ENCODE measurements at places on chromosomes 1 and 21. TPM values are rescaled to one million over a fixed set of nuclear protein-coding genes. Genes with fewer than 3 reads are reported as not detected.

DNA sequence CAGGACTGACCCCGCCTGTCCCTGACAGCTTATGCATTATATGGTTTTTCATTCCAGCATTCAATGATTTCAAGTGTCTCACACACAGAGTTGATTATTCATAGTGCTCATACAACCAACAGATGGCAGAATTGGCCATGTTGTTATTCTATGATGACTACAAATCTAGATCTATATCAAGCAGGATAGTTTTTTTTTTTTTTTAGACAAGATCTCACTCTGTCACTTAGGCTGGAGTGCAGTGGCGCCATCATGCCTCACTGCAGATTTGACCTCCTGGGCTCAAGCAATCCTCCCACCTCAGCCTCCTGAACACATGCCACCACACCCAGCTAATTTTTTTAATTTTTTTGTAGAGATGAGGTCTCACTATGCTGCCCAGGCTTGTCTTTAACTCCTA, 40.1 kb upstream of the LRRC8D start:
- DNase-seq: peak; percentile 59

DNA sequence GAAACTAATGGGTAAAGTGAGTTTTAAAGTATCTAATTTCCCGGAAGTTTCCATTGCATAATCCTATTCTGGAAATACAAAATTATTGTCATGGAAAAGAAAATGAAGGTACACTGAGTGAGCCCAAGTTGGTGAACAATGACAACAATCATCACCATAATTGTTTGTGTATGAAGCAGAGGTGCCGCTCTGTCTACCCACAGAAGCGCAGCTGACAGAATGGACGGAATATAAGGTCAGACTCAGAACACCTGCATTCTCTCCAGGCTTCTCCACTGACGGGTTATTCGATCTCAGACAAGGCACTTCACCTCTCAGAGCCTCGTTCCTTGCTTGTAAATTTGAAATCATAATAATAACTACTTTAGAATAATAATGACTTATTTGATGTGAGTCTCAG, 99.1 kb upstream of the NGF start:
- no peak for DNase-seq

Gene ASCL5
- not detected for total RNA-seq

GRCh38 chr1:245894843-245895242, 612.2 kb downstream of the SMYD3 start:
- DNase-seq: no peak

Gene CAMK1G
- total RNA-seq: 0.90 TPM

GRCh38 chr1:56948403-56949023, 17.3 kb downstream of the C8B start:
- peak; percentile 80 for DNase-seq

Gene DBT
- 7.7 TPM for total RNA-seq

Gene PLEKHA6
- 5.1 TPM for total RNA-seq
